ENCODE measurements at places on chromosomes 2 and 18.

- DNase-seq: no peak
These were observed 354.6 kb downstream of the FSIP2 start for GRCh38 chr2:186093174-186093573.

- DNase-seq: no peak
These were observed 570.8 kb upstream of the GYPC start for GRCh38 chr2:126085011-126085795.

DNA sequence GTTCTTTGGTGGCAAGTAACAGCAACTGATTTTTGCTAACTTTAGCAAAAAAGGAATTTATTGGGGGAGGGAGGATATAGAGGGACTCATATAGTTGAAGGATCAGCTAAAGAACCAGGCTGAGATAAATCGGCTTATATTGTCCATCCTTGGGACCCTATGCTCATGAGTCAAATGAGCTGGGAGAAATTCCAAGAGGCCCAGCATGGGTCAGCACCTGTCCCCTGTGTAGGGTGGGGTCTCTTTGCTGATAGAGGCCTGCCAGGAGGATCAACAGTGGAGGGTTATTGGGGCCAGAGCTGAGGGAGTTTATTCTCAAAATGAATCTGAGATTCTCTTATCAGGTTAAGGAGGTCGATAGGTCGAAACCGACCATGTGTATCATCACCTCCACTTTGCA is 97.2 kb downstream of the VAPA start:
- no peak for DNase-seq

- DNase-seq: no peak
These were observed 104.8 kb downstream of the SP100 start for GRCh38 chr2:230520875-230521155.

GRCh38 chr2:215171151-215171550 is 32.7 kb upstream of the ABCA12 start:
- DNase-seq: no peak

- DNase-seq: peak; percentile 48
These were observed 389.8 kb downstream of the FIGN start for GRCh38 chr2:163345795-163346573.

DNA sequence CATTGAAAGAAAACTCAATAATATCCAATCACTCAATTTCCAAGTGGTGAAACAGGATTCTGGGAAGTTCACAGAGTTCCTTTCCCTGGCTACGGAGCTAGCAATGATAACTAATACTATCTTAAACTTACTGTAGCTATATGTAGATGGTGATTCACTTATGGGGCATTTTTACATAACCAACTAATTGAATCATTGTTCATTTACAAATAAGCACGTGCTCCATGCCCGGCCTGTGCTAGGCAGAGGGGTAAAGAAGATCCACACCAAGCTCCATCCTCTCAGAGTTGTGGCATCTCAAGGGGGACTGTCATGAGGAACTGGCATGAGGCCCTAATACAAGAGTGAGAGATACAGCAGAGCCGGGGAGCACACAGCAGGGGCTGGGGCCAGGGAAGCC is 176.3 kb downstream of the ANKRD30B start:
- no peak for DNase-seq

GRCh38 chr2:1476617-1477195 is 63.4 kb downstream of the TPO start:
- DNase-seq: no peak

GRCh38 chr18:51160646-51161045 is 36.8 kb downstream of the MEX3C start:
- no peak for DNase-seq

GRCh38 chr2:226800941-226801784 is 1.5 kb upstream of the IRS1 start:
- DNase-seq: peak; percentile 81

- no peak for DNase-seq
These were observed 9.0 kb upstream of the DSEL start for GRCh38 chr18:67525328-67526099.

DNA sequence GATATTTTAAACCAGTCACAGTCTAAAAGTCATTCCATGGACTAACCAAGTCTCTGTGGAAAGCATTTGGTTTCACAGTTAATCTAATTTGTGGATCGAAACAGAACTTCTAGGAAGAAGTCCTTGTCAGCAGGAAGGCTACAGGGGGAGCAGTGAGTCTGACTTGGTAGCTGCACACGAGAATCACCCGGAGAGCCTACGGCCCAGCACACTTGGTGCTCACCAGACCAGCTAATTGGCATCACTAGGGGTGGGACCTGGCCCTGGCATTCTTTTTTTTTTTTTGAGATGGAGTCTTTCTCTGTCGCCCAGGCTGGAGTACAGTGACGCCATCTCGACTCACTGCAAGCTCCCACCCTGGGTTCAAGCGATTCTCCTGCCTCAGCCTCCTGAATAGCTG is 97.7 kb downstream of the ZNF532 start:
- DNase-seq: no peak

GRCh38 chr2:168085801-168086361 is 161.5 kb downstream of the STK39 start:
- DNase-seq: no peak

DNA sequence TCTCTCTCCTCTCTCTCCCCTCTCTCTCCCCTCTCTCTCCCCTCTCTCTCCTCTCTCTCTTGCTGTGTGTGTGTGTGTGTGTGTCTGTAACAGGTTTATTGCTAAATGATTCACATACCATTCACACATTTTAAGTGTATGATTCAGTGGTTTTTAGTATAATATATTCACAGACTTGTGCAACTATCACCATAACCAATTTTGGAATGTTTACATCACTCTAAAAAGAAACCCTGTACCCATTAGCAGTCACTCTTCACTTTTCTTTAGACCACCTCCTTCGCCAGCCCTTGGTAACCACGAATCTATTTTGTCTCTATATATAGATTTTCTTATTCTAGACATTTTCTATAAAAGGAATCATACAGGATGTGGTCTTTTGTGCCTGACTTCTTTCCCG is 11.4 kb downstream of the THNSL2 start:
- DNase-seq: no peak

DNA sequence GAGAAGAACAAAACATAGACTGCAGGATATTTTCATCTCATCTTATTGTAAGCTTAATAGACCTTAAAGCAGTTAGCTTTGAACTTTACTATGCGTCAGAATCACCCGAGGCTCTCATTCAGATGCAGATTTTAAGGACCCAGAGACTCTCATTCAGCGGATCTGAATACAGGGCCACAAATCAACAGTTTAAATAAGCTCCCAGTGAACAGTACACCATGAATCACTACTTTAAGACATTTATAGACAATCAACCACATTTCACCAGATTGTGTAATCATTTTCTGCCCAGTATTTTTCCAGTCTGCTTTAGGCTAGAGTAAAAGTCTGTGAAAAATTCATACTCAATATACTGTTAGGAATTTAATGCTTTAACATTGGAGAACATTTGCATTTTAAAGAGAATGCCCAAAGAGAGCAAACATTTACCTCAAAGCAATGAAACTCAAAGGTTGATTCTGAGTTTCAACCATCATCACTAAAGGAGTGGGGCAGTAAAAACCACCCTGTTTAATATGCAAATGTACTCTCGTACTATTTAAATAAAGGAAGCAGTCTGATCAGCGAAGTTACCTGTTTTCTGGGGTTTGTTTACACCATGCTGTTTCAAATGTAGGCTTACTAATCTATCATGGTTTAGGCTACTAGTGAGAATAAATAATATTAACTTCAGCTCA is 11.0 kb upstream of the ALPK2 start:
- DNase-seq: no peak

DNA sequence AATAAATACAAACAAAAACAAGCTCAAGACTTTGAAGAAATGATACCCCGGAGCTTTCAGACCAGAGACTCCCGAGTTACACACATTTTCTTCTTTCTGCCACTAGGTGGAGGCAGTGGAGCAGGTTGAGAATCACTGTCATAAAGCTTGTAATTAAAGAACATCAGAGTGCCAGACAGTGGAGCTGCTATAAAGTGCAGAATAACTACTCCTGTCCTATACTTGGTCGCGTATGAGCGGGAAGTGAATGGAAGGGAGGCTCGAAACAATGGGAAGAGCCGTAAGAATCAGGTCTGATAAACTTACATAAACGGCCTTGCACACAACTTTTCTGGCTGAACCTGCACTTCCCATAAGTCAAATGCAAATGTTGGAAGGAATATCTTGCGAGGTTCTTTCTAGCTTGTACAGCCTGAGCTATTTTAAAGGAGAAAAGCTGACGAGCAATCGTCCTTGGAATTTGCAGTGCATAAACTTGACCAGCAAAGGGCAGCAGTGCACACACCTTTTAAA is 189.0 kb downstream of the RPIA start:
- DNase-seq: peak; percentile 70

GRCh38 chr2:120954939-120955338 is 219.3 kb downstream of the GLI2 start:
- no peak for DNase-seq

- DNase-seq: no peak
These were observed at the start of gene MEP1B for GRCh38 chr18:32189790-32190189. MEP1B (plus strand) TSS chr18:32190039; CDS start chr18:32190071, 32 bp downstream.

DNA sequence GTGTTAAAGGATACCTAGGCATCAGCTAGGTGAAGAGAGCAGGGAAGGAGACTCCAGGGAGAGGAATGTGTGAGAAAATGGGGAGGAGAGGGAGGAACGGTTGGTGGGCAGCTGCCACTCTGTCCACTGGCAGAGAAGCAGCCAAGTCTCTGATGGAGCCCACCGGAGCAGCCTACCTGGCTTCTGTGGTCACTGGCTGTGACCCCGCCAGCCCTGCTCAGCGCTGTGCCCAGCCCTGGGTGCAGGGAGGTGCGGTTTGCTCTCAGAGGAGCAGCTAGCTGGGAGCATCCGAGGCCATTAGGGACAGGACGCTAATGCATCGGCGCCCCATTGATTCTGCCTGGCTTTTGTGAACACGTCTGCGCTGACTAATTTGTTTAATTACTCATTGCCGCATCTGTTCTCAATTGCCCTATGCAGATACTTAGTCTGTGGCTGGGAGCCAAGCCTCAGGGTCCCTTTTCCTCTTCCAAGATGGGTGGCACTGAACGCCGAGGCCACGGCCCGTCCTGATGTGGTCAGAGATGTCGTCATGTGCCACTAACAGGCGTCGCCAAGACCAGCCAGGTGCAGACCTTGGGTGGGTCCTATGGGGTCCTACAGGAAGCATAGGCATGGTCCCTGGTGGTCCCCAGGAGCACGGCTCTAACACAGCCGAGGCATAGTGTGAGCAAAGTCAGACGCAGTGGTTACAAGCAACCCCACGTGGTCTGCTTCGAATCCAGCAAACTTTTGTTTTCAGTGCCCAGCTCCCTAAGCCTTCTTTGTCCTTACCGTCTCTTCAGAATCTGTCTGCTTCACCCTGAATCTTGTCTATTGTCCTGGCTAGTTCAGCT is 82.0 kb downstream of the RRM2 start:
- DNase-seq: no peak

- DNase-seq: peak; percentile 38
These were observed 15.5 kb downstream of the REG3G start for GRCh38 chr2:79041032-79041448.

GRCh38 chr18:70276416-70277191 is 12.2 kb upstream of the SOCS6 start:
- DNase-seq: no peak

DNA sequence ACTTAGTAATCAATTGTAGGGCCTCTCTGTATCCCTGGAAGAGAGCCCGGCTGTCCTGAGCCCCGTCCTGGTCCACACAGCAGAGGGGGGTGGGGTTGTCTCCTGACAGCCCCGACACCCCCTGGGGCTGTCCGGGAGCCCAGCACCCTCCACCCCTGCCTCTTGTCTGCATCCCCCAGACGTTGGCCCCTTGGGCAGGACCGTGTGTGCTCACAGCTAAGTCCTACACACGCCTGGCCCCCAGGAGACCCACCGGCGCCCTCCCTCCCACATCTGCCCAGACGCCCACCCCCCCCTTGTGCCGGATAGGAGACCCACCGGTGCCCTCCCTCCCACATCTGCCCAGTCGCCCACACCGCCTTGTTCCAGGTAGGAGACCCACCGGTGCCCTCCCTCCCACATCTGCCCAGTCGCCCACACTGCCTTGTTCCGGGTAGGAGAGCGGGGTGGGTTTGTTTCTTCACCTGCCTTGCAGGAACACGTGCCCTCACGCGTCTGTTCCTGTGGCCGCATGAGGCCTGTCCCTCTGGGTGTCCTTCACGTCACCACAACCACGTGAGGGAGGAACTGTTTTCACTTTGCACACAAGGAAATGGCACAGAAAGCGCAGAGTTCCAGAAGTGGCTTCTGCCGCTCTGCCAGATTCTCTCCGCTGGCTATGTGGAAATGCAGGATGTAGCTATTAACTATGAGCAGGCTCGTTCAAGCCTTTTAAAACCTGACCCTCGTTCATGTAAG is 61.1 kb upstream of the NFATC1 start:
- no peak for DNase-seq

DNA sequence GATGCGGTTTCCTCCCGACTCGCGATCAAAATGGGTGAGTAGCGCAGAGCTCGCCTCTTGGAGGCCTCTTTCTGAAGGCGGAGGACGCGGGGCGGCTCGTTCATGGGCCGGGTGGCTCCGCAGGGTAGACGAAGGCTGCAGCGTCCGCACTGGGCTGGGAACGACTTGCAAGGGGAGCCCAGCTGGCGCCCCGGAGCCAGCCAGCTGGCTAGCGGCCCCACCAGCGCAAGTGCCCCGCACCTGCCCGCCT is 328 bp upstream of the PASK start:
- no peak for DNase-seq

DNA sequence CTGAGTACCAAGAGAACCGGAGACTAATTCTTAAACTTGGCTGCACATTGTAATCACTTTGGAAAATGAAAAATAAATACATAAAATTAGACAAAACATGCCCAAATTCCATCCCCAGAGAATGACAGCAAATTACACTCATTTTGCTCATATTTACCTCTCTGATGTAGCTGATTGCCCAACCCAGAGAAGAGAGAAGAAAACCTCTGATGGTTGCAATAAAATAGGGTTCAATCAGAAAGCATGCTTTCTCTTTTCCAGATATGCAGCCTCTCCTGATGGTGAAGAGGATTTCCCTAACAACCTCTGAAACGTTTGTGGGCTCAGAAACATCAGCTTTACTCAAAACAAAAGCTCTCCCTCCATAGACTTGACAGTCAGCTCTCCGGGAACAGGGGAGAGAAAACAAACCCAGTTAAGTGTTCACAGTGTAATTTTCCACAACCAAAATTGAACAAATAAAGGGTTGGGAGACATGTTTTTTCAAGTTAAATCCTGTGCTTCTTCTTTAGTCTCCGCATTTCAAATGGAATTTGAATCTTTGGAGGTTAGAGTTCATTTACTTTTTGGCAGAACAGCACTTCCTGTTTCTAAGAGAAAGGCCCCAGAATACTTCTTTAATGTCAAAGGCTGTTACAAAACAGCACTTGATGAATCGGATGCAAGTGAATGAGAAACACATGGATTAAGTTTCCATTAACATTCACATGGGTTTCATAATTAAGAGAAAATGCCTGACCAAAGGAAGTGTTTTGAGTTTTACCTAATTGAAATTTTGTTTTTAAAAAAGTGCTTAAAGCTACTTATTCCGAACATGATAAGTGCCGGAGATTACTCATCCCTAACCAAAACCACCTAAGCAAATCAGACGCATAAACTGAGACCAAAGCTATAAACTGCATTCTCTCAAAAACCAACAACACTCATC is 570.1 kb upstream of the SYT4 start:
- no peak for DNase-seq

GRCh38 chr2:179460181-179460929 is 195.7 kb upstream of the SESTD1 start:
- DNase-seq: no peak
